Foreskin keratinocyte (primary cell): ENCODE measurements at places on chromosomes 4 and X. TPM values are rescaled to one million over a fixed set of nuclear protein-coding genes. Genes with fewer than 3 reads are reported as not detected.

FAAH2 gene
- 0.73 and 1.0 TPM in 2 replicates for polyA plus RNA-seq

PRSS12 gene
- 9.0 and 9.5 TPM in 2 replicates for polyA plus RNA-seq

SSX1 gene
- not detected in 2 replicates for polyA plus RNA-seq

DCAF12L1 gene
- polyA plus RNA-seq, result not detected in 2 replicates

CITED1 gene
- 0.16 and 0.22 TPM in 2 replicates for polyA plus RNA-seq

LRCH2 gene
- polyA plus RNA-seq, result 0.01 TPM in 1 of 2 replicates, not detected in the other

FAM184B gene
- polyA plus RNA-seq, result 0.01 TPM in 2 replicates

UPF3B gene
- 7.6 and 7.9 TPM in 2 replicates for polyA plus RNA-seq

MBNL3 gene
- polyA plus RNA-seq, result 1.2 and 1.5 TPM in 2 replicates

PDE6B gene
- 0.34 and 0.45 TPM in 2 replicates for polyA plus RNA-seq

ITIH6 gene
- not detected in 2 replicates for polyA plus RNA-seq

MAGEA3 gene
- not detected in 2 replicates for polyA plus RNA-seq

ATOH1 gene
- not detected in 2 replicates for polyA plus RNA-seq

GLRA2 gene
- not detected in 2 replicates for polyA plus RNA-seq

CXCL1 gene
- polyA plus RNA-seq, result 29.4 and 42.3 TPM in 2 replicates

HS6ST2 gene
- polyA plus RNA-seq, result 0.50 and 0.56 TPM in 2 replicates

MAGEC3 gene
- polyA plus RNA-seq, result not detected in 2 replicates

PAGE2 gene
- polyA plus RNA-seq, result not detected in 2 replicates

COX7B2 gene
- not detected in 2 replicates for polyA plus RNA-seq

COL25A1 gene
- polyA plus RNA-seq, result not detected in 2 replicates

RPS6KA6 gene
- 0.47 and 0.50 TPM in 2 replicates for polyA plus RNA-seq

NHSL2 gene
- polyA plus RNA-seq, result 0.06 and 0.07 TPM in 2 replicates

NRK gene
- 0.54 and 0.98 TPM in 2 replicates for polyA plus RNA-seq

PTTG2 gene
- polyA plus RNA-seq, result not detected in 2 replicates

MTMR8 gene
- 0.90 and 0.93 TPM in 2 replicates for polyA plus RNA-seq

ANKRD50 gene
- 2.1 and 2.2 TPM in 2 replicates for polyA plus RNA-seq

SLIT2 gene
- 4.5 and 6.0 TPM in 2 replicates for polyA plus RNA-seq

C4orf54 gene
- polyA plus RNA-seq, result not detected in 2 replicates

EPGN gene
- 5.1 and 10.7 TPM in 2 replicates for polyA plus RNA-seq

CSAG3 gene
- polyA plus RNA-seq, result not detected in 2 replicates

PFKFB1 gene
- polyA plus RNA-seq, result 0.14 and 0.19 TPM in 2 replicates

SRPX2 gene
- 0.36 and 0.76 TPM in 2 replicates for polyA plus RNA-seq

ANXA3 gene
- polyA plus RNA-seq, result 361 and 377 TPM in 2 replicates

ZMAT1 gene
- polyA plus RNA-seq, result not detected in 2 replicates

CNGA2 gene
- not detected in 2 replicates for polyA plus RNA-seq

GPR173 gene
- polyA plus RNA-seq, result 0.26 and 0.40 TPM in 2 replicates

TRPC5OS gene
- polyA plus RNA-seq, result not detected in 2 replicates
